EL (cell line): ENCODE measurements at places on chromosomes 16 and 17.

GRCh38 chr17:2798678-2799077 lies 2.4 kb downstream of the RAP1GAP2 start:
- no peak for DNase-seq

- DNase-seq, result no peak
These were observed 296.1 kb downstream of the SOX9 start for GRCh38 chr17:72416905-72417304.

DNA sequence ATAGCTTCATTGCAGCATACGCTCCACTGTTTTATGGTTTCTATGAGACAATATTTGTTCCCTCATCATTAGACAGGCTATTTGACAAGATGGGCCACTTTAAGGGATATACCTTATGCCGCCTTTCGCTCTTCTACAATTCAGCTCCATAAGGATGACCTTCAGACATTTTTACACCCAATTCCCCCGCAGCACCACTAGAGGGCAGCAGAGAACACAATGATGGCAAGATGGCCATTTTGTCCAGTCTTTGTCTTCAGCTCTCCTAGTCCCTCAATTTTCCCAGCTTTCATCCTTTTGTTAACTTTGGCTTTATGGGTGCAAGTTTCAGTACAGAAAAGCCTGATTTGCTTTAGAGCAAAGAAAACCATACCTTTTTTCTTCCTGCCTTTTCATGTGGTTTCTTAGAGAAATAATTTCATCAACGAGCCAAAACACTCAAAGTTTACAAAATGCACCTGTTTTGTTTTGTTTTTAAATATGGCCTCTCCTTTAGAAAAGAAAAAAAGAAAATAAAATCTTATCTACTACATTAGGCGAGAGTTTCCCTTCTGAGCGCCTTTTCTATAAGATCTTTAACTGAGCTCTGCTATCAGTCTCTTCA lies 355.3 kb downstream of the TOX3 start:
- DNase-seq, result peak; percentile 42

GRCh38 chr17:58322581-58323185 lies 5.9 kb downstream of the TSPOAP1 start:
- no peak for DNase-seq

- DNase-seq, result no peak
These were observed 7.0 kb upstream of the NPIPB2 start for GRCh38 chr16:11948819-11949218.

DNA sequence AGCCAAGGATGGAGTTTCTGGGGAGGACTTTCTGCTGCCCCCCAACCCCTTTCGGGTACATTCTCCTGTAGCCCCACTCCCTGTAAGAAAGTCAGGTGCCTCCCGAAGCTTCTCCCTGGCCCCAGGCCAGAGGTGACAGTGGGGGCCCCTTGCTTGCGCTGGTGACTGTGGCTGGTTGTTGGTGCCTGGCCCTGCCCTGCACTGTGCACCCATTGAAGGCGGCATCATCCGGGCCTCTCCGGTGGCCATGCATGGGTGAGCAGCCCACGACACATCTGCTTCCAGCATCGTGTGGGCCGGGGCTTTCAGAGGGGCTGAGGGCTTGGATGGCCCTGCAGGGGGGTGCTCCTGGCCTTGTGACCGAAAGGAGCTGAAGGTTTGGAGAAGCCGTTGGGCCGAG lies 297.0 kb downstream of the SEC14L1 start:
- DNase-seq, result no peak

DNA sequence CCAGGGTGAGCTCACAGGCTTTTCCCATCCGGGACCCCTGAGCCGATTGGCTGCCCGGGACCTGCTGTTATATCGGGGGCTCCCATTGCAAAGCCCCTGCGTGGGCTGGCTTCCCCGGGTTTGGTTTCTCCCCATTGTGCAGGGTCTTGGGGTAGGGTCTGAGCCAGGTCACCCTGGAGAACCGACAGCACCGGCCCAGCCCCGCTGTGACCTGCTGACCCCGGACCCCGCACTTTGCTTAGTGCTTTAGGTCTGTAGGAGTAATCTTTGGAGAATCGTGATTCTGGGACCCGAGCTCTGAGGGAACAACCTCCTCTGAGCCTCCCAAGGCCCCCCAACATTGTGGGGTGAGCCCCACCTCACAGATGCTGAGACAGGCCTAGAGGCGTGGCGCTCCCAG lies 62.9 kb downstream of the JPH3 start:
- no peak for DNase-seq

- DNase-seq, result peak; percentile 34
These were observed 50.0 kb downstream of the SOCS1 start for GRCh38 chr16:11205754-11206581.

DNA sequence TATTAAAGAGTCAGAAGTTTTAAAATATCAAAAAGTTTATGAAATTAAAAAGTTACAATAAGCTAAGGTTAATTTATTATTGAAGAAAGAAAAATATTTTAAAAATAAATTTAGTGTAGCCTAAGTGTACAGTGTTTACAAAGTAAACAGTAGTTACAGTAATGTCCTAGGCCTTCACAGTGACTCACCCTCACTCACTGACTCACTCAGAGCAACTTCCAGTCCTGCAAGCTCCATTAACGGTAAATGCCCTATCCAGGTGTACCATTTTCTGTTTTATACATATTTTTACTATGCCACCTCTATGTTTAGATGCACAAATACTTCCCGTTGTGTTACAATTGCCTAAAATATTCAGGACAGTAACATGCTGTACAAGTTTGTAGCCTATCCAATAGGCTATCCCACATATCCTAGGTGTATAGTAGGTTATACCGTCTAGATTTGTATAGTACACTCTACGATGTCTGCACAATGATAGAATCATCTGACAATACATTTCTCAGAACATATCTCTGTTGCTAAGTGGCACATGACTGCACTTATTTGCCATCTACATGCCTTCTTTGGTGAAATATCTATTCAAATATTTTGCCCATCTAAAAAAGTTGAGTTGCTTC lies 67.2 kb upstream of the WSB1 start:
- peak; percentile 51 for DNase-seq

DNA sequence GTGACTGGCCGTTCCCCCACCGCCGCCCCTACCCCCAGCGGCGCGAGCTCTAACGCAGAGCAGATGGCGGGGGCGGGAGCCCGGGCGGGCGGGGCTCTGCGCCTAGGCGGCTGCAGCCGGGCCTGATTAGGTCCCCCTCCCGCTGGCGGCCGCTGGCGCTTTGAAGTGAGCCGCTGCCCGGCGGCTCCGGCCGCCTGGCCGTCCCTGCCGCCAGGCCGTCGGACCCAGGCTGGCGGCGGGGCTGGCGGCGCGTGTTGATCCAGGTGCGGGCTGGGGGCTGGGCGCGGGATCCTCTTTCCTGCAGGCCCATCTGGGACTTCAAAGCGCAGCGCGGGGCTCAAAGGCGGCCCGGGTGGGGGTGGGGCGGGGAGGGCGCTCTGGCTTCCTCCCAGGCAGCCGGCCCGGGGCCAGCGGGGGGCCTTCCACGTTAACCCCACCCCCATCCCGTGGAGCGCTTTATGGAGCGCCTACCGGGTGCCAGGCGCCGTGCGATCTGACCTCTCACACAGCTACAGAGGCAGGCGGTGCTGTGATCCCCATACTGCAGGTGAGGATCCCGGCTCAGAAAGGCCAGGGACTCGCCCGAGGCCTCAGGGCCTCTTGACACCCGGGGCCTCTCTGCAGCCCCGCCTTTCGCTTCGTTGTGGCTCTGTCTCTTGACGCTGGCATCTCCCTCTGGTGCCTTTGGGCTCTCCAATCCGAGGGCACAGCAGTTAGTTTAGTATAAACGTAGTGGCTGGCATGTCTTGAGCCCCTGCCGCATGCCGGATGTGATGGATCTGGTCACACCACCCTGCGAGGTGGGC lies 80.0 kb upstream of the NKD1 start:
- DNase-seq, result no peak

DNA sequence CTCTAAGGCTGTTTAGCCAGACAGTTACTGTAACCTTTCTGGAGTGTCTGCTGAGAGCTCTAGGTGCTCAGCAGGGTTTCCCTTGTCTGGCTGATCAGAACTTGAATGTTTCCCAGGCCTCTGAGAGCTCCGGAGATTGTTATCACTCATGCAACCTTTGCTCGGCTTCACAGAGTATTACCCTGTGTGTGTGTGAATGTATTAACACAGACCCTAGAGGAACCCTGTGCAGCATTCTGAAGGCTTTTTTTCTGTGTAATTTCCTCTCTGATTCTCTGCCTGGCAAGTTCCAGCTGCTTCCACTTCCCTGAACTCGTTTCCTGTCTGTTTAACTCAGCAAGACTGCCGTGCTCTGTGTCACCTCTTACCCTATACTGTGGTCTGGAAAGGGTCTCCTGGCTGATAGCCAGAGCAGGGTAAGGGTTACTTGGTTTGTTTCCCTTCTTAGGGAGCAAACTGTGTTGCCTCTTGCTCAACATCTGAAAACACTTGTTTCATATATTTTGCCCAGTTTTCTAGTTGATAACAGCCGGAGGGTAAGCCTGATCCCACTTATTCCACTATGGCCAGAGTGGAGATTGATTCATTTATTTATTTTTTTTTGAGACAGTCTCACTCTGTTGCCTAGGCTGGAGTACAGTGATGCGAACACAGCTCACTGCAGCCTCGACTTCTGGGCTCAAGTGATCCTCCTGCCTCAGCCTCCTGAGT lies 21.7 kb downstream of the PRMT7 start:
- DNase-seq, result peak; percentile 36

DNA sequence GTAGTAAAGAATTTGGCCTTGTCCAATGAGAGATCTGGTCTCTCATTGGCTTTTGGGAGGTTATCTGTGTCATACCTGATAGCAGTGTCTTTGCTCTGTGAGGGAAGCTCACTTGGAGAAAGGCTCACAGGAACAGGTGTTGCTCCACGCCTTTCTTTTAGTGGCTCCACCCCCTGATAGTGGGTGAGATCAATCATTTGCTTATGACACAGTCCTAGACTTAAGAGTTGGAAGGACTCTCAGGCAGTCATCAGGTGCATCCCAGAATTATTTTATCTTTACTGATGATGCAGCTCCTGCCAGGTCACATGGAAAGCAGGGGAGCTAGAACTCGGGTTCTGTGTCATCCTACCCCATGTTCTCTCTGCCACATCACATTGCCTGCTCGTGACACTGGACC lies 59.3 kb downstream of the CENPV start:
- DNase-seq, result no peak

GRCh38 chr17:59329176-59330052 lies 2.0 kb upstream of the YPEL2 start:
- peak; percentile 81 for DNase-seq

DNA sequence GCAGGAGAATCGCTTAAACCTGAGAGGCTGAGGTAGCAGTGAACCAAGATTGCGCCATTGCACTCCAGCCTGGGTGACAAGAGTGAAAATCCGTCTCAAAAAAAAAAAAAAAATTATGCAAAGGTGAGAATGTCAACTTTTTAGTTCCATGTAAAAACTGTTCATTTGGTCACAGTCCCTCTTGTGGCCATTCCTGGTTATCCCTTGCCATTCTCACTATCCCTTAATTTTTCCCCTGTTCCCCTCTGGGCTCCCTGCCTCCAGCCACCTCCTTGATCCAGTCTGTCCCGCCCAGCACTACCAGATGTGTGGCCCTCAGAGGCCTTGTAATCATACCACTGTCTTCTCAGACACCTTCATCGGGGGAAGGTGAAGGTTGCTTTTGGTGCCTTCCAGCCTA lies 23.4 kb downstream of the DCAF7 start:
- DNase-seq, result no peak

- peak; percentile 86 for DNase-seq
These were observed at the start of gene NOL3 for GRCh38 chr16:67170168-67170948. Gene NOL3 (plus strand): TSS chr16:67170538.

DNA sequence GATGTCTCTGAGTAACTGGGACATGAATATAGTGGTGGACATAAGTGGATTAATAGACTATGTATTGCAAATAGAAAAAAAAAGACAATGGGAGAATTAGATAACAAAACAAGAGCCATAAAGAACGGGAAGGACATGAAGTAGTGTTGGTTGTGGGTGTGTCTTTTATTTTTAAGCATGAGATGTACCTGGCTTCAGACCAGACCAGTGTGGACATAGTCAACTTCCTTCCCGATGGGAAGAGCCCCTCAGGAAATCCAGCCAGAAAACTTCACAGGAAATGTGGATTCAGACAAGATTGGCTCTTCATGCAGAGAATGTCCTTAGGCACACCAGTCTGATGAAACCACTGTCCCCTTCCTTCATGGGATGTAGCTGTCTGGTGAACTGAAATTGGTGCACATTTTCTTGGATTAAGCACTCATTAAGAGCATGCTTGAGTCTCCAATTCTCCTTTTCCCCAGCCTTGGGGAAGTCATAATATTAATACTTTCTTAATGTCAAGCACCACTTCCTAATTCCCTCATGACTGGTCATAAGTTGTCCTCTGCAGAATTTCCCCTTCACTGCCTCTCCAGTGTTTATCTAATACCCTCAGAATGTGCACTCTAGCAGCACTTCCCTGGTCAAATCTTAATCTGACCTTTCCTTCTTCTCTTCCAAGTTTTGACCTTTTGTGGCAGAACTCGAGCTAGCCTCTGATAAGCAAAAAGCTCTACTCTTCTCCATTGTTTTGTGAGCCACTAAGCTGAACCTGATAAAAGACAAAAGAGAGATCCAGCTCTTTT lies 350.6 kb upstream of the MAF start:
- DNase-seq, result no peak

DNA sequence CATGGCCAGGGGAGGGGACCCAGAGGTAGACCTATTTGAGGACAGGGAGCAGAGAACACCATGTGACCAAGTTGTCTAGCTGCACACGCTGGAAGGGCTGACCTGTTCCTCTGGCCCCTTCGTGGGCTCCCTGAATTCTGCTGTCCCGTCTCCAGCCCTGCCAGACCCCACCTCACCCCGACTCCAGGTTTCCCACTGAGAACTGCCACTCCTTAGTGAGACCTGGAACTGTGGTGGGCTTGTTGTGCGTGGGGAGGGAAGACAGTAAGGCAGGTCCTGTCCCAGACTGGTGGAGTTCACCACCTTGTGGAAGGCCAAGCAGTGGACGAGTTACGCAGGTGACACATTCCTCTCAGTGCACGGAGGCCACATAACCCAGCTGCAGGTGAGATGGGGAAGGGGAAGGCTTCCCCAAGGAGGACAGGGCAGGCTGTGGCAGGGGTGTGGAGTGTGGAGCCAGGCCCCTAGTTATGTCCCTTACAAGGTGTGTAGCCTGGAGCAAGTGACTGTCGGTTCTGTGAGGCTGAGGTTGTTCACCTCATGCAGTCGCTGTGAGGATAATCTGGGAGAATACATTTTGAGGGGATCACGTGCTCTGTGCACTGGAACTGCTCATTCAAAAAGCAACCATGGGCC lies 54.7 kb downstream of the USP22 start:
- no peak for DNase-seq

- DNase-seq, result no peak
These were observed 222.8 kb upstream of the TNRC6C start for GRCh38 chr17:77735566-77736198.

DNA sequence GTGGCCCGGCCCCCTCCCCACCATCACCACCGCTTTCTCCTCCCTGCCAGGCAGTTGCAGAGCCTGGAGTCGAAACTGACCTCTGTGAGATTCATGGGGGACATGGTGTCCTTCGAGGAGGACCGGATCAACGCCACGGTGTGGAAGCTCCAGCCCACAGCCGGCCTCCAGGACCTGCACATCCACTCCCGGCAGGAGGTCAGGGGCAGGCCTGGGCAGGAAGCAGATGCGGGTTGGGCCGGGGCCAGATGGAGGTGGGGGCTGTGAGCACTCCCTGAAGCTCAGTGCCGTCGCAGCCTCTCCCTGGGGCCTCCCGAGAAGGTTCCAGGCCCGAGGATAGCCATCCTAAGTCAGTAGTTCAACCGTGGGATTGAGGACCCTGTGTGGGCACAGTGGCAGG lies 14.2 kb upstream of the ADGRG3 start:
- DNase-seq, result no peak

- no peak for DNase-seq
These were observed 59.6 kb downstream of the HS3ST4 start for GRCh38 chr16:25751230-25751835.

- no peak for DNase-seq
These were observed 166.2 kb upstream of the RPL38 start for GRCh38 chr17:74037320-74037719.

- DNase-seq, result peak; percentile 53
These were observed 2.2 kb downstream of the MLYCD start for GRCh38 chr16:83901101-83901500.
